Cerebellar nuclear complex (tissue), 1 donor: ENCODE measurements at places on chromosomes 16 and 17.

- DNase-seq: no peak
These were observed 1.2 kb downstream of the ARHGAP17 start for GRCh38 chr16:25013751-25014499.

- DNase-seq: no peak
These were observed 204.2 kb downstream of the NTN1 start for GRCh38 chr17:9225305-9226101.

GRCh38 chr16:85485379-85485778 lies 127.7 kb upstream of the GSE1 start:
- no peak for DNase-seq

DNA sequence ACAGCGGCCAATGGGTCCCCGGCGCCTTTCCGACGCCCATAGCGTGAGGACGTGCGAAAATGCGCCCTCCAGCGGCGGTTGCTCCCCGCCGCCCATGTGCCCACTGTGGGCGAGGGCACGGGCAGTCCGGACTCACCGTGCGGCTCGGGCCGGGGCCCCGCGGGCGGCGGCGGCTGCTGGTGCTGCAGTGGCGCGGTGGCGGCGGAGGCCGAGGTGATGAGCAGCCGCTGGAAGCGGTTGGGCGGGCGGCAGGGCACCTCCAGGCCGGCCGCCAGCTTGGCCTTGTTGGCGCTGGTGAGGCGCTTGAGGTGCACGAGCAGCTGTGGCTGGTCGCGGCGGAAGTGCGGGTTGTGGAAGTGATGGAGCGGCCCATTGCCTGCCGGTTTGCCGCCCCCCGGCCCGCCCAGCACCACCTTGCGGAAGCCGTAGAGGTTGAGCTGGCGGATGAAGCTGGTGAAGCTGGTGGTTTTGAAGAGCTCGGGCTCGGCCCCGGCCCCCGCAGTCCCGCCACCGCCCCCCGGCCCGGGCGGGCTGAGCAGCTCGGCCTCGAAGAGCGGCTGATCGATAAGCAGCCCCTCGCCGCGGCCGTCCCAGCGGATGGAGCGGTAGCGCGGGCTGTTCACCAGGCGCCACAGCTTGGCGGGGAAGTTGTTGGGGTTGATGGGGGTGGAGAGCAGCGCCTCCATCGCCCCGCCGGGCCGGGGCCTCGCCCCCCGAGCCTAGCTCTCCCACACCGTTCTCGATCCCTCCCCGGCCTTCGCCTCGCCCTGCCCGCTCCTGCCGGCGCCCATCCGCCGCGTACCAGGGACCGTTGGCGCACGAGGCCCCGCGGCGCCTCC lies at the start of gene HSF5:
HSF5 (minus strand) TSS at position 820 of the 839 bp plus-strand sequence; CDS start at position 686, 134 bp downstream.
- DNase-seq: no peak
